Stimulated activated naive CD4-positive, alpha-beta T cell (primary cell): ENCODE measurements at places on chromosomes 16 and 17.

DNA sequence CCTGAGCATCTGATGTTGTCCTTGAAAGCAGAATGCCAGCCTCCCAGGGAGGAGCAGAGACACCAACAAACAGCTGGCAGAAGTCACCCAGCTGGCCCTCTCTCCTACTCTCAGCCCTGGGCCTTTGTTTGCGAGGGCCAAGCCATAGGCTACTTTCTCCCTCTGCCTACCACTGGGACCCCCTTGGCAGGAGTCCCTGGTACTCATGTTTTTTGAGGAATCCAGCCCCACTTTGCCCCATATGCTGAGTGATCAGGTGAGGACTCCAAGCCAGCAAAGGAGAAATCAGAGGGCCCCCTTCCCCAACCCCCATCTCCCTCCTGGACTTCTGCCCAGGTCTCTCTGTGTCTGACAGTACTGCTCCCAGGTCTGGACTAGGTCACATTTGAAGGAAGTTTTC is 121.9 kb downstream of the USP31 start:
- no peak for DNase-seq

- DNase-seq = no peak
These were observed 4.6 kb upstream of the NPIPB2 start for GRCh38 chr16:11946433-11946832.

DNA sequence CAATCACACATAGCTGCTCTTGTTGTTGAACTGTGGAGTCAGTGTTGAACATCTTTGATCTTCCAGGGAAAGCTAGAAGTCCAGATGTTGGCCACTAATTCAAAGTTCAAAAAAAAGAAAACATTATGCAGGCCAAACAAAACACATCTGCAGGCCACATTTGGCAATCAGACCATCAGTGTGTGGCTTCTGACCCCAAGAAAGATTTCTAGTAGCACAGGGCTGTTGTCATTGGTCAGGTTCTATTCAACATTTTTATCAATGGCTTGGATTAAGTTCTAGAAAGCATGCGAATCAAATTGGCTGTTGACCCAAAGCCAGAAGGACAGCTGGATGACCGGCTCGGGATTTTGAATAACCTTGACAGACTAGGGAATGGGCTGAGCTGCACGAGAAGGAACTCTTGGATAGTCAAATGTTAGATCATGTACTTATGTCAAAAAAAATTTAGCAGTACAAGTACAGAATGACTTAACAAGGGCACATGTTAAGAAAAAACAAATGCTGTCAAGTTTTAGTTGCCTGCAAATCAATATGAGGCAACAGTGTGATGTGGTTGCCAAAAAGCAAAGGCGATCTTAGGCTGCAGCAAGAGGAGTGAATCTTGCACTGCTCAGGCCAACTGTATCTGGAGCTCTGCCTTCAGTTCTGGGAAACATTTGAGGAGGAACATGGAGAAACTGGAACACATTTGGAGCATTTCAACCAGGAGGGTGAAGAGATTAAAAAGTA is 187.6 kb downstream of the RGS9 start:
- no peak for DNase-seq

GRCh38 chr16:2611499-2611862 is 70.8 kb upstream of the KCTD5 start:
- DNase-seq = no peak

DNA sequence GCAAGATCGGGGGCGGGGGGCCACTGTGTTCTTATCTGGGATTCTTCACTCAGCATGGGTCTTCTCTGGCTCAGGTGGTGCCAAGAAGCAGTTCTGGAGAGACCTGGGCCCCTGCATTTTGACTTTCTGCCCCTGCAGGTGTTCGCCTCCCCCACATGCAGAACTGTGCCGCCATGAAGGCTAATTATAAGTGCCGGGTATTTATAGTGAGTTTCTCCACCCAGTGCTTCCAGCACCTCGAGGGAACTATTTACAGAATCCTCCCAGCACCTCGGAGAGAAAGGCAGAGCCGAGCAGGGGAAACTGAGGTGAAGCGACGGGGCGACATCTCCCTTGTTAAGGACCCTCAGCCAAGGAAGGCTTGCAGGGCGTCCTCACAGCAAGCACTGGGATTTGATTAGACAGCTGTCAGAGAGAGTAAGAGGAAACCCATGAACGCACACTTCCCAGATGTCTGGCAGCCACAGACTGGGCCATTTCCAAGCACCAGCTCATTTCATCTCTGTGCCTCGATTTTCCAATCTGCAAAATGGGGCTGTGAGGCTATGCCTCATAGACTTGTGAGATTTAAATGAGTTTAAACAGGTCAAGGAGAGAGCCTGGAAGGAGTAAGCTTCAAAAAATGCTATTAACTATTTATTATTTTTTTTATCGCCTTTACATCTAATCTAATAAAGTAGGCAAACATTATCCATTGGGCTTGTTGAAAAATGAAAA is 36.4 kb upstream of the GRIN2A start:
- DNase-seq = no peak

DNA sequence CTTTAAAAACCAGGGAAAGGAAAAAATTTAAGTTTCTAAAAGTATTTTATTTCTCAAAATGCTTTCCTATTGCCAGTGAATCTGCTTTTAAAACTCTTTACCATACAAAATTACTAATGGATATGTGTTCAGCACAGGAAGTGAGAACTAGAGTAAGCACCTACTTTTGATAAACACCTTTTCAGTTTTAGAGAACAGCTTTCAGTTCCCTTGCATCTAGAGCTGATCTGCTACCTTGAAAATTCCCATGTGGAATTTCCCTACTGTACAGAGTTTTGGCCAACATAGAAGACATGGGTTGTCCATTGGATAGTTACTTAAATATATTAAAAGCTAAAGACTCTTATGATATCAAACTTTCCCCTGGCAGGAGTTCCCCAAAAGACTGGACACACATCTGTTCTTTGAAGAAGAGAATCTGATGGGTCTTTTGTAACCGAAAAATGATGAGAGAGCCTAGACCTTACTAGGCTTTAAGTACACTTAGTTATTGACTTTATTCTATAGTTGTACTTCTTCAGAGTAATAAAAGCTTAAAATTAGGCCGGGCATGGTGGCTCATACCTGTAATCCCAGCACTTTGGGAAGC is 112.1 kb upstream of the CNTNAP4 start:
- DNase-seq = no peak

- no peak for DNase-seq
These were observed 410.4 kb upstream of the MON1B start for GRCh38 chr16:76780556-76780955.
